HuH-7.5 (cell line): ENCODE measurements at places on chromosomes 2 and 18.
A peak's percentile ranks its signal among the peaks of the same experiment; 100 is the strongest.

DNA sequence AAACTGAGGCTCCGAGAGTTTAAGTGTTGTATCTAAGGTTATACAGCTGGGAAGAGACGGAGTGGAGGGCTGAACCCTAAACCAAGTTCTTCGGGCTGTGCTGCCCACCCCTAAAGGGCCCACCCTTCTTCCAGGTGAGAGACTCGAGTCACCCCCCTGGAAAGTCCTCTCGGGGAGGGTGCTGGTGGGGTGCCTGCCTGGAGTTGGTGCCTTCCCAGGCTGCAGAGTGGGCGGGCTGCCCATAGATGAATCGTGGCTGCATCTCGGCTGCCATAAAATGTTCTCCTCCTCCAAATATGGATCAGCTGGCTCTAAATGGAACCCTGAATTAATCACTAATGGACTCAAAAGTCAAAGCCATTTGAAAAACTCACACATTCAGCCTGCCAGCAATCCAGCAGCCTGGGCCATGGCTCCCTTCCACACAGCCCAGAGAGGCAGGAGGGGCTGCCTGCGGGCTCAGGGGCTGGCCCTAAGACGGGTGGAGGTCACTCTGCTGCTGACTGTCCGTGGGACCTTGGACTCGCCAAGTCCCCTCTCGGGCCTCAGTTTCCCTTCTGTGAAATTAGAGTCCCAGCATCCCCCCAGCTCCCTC is 7.7 kb downstream of the CIB4 start:
- DNase-seq: no peak

GRCh38 chr18:55228191-55228590 is 268.9 kb upstream of the CCDC68 start:
- no peak for DNase-seq

DNA sequence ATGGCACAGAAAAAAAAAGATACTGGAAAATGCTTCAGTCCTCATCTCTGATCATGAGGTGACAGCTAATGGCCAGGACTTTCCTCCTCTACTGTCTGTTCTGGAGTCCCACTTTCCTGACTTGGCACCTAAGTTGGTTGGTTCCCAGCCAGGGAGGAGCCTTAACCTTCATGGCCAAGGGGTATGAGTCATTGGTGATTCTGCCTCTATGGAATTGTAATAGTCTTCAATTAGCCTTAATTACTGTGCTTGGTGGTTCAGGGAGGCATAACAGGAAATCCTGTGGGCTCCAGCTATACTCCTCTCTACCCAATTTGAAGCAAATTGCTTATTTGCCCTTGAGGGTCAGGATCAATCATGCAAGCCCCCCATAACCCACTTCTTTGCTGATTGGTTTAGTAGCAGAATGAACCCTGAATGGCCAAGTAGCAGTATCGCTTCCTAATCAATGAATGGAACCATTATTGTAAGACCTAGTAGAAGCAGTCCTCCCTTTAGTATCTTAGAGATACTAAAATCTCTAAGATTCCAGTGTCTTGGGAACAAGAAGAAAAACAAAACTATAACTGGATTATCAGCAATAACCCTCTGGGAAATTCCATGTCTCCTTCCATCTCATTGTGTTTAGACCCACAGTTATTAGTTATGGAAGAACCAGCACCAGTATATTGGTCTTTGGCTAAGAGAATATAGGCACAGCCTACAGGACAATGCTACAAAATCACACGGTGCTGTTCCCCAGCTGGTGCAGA is 109.0 kb downstream of the COL6A3 start:
- DNase-seq: no peak

- no peak for DNase-seq
These were observed 3.4 kb downstream of the SLC66A2 start for GRCh38 chr18:79947881-79948610.

GRCh38 chr2:179410552-179411356 is 146.1 kb upstream of the SESTD1 start:
- peak; percentile 13 for DNase-seq
